ENCODE measurements at places on chromosomes 13 and 19.
A peak's percentile ranks its signal among the peaks of the same experiment; 100 is the strongest.

DNA sequence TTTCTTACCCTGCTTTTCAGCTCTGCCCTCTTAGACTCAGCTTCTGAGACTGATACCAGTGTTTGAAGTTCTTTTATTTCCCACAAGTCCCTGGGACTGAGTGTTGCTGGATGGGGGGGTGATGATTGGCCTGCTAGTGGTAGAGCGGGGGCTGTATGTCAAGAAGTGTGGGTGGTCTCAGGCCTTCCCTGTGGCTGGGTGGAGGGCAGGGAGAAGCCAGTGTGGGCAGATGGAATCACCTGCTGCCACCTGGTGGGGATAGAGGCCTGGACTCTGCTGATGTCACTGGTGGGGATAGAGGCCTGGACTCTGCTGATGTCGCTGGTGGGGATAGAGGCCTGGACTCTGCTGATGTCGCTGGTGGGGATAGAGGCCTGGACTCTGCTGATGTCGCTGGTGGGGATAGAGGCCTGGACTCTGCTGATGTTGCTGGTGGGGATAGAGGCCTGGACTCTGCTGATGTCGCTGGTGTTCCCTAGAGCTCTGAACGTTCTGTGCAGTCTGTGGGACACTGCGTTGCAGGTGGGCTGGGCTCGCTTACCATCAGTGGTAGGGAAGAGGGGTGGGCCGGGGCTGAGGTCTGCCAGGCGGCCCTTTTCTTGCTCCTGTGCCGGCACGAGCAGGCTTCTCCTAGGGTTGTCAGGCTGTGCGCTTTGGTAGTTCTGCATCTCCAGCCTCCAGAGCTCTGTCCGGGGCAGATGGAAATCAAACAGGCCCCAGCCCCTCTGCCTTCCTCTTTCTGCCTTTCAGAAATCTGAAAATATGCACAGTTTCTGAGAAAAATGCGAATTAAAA lies 101.3 kb downstream of the ARHGEF7 start:
- DNase-seq = peak; percentile 64

GRCh38 chr19:41324921-41325639 lies 15.1 kb downstream of the CCDC97 start:
- DNase-seq = peak; percentile 73

- DNase-seq = no peak
These were observed 152.5 kb upstream of the SOX1 start for GRCh38 chr13:111914241-111915103.

GRCh38 chr19:29612801-29613595 lies 6.9 kb downstream of the POP4 start:
- no peak for DNase-seq

GRCh38 chr13:31431722-31432137 lies 232.0 kb downstream of the B3GLCT start:
- DNase-seq = peak; percentile 69

DNA sequence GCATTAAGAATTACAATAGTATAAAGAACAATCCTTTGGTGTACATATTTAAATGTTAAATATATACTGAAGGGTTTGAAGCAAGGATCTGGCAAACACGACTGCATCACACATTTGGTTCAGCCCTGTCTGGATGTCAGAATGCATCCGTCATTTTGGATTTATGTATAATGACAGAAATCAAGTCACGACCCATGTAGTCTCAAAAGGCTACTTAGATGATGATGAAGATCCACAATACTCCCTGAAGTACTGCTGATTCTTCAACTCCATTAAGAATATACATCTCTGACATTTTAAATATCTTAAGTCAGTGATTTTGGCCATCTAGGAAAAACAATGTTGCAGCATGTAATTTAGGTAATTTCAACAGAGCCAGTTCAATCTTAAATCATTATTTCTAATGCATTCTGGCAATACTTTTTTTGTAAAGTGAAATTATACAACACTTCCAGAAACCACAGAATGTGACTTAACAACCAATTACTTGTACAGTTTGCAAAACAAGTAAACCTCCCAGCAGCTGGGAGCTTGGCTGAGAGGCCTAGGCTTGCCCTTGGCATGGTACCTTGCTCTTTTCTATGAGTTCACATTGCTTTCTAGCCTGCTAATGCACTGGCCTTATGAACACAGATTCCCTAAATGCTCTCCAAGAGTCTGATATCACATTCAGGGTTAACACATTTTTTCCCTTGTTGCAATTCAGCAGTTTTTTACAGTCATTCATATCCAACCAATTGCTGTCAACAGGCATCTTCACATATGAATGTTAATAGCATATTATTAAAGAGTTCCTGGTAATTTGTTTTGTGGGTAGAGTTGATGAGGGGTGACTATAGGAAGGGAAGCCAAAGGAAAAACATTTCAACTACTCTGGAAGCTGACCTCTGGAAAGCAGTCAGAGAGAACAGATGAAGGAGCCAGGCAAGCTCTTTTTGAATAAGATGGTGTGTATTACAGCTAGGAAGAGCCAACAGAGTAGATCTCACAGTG lies 175.2 kb downstream of the ENOX1 start:
- DNase-seq = no peak

DNA sequence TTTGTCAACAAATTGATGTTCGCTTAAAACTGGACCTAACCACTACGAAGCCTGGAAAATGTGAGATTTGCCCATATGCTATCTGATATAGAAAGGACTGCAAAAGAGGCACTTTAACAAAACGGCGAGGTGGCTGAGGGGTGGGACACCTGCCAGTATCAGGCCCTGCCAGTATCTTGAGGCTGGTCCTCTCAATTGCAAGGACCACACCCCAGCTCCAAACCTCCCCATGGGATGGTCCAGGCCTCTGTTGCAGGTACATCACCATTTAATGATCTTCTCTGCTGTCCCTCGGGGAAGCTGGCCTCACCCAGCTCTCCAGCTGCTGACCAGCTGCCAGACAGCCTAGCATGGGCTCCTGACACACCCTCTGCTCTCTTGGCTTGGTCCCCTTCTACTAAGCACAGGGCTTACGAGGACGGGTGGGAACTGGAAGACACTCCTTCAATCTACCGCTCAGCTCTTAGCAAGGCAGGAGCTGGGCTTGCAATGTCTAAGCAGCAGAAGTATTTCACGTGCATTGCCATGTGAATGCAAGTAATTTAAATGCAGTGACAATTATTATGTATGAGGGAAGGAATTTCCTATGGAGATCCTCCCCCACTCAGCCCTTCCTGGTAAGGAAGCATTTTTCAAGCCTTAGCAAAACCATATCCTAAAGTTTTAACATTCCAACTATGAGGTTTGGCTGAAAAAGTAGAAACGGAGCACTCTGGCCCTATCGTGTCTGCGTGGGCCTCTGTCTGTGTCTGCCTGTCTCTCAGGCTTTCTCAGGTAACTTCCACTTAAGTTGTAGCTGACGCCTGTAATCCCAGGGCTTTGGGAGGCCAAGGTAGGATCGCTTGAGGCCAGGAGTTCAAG lies 63.9 kb downstream of the LATS2 start:
- no peak for DNase-seq

GRCh38 chr13:51004111-51004865 lies 94.7 kb downstream of the RNASEH2B start:
- no peak for DNase-seq

DNA sequence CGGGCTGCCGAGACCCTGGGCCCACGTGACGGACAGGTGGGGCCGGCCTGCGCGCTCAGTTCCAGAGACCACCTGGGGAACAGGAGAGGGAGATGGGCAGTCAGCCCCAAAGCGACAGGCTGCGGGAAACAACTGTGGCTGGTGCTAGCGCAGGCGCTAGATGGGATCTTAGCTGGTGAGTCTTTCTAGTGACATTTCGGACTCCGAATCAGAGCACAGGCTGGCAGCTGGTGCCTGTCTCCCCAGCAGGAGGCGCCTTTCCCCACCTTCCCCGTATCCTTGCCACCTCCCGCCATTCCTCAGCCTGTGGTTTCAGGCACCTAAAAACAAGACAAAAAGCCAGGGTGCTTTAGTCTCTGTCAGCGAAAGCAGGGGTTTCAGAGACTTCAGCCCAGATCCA lies 19.4 kb upstream of the RANBP3 start:
- peak; percentile 38 for DNase-seq

DNA sequence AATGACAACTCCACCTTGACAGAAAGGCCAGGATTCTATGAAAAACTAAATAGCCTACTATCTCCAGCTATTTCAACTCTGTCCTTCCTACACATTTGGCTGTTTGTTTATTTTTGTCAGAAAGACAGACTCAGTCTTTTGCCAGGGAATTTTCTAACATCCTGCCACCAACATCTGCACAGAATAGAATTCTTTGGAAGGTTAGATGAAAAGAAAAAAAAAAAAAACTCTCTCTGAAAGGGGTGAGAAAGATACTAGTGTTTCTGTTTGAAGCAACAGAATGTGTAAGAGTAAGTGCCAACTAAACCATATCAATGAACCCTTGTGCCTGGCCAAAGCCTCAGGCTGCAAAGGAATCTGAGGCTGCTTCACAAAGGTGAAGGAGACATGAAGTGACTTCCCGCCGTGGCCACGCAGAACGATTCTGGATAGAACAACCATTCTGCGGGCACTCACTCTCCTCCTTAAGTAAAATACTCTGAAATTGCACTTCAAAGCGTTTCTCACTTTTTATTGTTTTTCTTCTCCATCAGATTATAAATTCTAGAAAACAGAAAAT lies 498.2 kb downstream of the IRS2 start:
- DNase-seq = no peak

DNA sequence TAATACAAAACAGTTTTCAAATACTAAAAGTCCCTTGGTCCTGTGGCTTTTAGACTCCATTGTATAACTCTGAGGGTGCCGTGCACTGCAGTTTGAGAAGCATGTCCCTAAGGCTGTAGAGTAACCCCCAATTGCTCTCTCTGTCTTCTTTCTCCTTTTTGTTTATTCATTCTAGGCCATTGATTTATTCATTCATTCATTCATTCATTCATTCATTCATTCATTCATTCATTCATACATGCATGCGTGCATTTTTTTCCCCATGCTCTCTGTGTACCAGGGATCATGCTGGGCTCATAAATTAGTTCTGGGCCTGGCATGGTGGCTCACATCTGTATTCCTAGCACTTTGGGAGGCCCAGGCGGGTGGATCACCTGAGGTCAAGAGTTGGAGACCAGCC lies 19.3 kb downstream of the PRR22 start:
- no peak for DNase-seq

DNA sequence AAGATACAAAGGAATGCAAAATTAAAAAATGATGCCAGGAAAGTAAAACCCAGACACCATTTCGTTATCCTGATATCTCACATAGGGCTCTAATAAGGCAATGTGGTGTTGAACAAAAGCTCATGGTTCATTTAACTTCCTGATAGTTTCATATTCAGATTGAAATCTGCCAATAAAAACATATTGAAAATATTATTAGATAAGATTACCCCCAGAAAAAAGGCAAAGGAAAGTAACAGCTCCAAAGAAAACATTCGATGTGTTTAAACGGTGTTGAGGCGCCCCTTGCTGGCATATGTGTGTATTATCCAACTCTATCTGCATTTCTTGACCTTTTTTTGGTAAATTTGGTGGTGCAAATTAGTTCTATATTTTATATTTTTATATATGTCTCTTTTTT lies 75.9 kb downstream of the ESD start:
- DNase-seq = peak; percentile 53

DNA sequence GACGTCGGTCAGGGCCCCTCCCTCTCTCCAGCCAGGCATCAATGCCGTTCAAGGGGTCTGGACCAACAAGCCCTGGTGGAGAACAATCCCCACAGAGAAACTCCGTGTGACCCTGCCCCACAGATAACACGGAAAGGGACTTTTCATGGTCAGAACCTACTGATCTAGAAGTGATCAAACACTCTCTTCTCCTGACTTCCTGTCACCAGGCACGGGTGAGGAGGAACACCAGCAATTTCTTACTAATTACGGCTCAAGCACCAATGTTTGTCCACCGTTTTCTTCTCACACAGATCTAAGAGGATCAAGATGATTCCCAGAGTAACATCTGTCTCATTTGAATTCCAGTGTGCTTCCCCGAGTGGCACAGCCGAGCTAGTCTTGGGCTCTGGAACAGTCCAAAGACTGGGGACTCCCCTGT lies 11.8 kb downstream of the RASA3 start:
- no peak for DNase-seq

DNA sequence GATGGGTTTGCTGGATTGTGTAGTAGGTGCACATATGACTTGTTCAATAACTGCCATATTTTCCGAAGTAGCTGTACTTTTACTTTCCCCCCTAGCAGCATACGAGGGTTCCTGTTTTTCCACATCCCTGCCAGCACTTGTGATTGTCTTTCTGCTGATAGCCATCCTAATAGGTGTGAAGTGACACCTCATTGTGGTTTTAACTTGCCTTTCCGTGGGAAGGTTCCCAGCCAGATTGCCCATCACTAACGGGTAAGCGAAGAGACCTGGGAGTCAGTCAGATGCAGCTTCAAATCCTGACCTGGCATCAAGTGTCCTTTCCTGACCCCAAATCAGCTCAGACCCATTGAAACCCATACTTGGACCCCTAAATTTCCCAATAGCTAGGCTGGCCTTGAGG lies 4.5 kb downstream of the CLPTM1 start:
- DNase-seq = no peak

- no peak for DNase-seq
These were observed 27.2 kb downstream of the COLGALT1 start for GRCh38 chr19:17582613-17583012.

DNA sequence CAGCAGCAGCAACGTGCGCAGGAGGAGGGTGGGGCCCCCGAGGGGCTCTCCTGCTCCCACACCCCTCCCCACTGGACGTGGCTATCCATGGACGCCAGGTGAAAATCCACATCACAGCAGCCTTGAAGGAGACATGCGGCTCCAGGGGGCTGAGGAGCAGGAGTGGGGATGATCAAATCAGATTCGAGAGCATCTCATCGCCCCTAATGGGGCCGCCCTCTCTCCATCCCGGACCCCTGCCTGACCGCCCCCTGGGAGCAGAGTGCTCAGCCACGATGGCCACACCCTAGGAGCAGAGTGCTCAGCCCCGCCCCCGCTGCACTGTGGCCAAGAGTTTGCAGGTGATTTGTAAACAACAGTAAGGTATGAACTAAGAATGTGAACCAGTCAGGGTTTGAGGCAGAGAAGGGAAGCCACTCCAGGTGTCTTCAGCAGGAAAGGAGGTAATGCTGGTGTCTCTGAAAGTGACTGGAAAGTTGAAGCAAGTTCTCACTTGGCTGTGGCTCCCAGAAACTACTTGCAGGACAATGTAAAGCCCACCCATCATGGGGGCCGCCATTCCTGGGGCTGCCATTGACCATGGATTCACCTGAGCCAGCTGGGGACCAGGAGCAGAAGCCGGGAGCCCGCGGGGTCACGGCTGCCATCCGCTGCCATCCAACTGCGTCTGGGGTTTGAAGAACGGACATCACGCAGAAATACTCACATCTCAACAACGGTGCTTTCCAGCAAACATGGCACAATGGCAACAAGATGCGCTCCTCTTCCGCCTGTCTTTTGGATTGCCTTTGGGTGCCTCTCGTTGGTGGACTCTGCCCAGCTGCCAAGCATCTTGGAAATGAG lies 71.8 kb downstream of the SPACA7 start:
- DNase-seq = no peak

All from nephron progenitor cell (in vitro differentiated cells).